ENCODE measurements at places on chromosomes 6 and 20. TPM values are rescaled to one million over a fixed set of nuclear protein-coding genes. Genes with fewer than 3 reads are reported as not detected.

Gene GLP1R
- total RNA-seq, result not detected

Gene C6orf58
- not detected for total RNA-seq

Gene TBC1D22B
- 4.4 TPM for total RNA-seq

Gene BIRC7
- total RNA-seq, result 1.7 TPM

Gene FOXS1
- 0.41 TPM for total RNA-seq

Gene KCNQ2
- 0.58 TPM for total RNA-seq

Gene OR2B6
- total RNA-seq, result 0.14 TPM

Gene TRIM31
- total RNA-seq, result 1.4 TPM

Gene FRS3
- 2.6 TPM for total RNA-seq

Gene FKBP1C
- 2.0 TPM for total RNA-seq

Gene C6orf136
- total RNA-seq, result 9.9 TPM

Gene RALGAPB
- total RNA-seq, result 15.8 TPM

Gene MROH8
- 1.7 TPM for total RNA-seq
